ENCODE measurements at places on chromosomes 1 and 21.

- ATAC-seq, result no peak
These were observed 250.5 kb upstream of the POGK start for GRCh38 chr1:166588741-166589140.

DNA sequence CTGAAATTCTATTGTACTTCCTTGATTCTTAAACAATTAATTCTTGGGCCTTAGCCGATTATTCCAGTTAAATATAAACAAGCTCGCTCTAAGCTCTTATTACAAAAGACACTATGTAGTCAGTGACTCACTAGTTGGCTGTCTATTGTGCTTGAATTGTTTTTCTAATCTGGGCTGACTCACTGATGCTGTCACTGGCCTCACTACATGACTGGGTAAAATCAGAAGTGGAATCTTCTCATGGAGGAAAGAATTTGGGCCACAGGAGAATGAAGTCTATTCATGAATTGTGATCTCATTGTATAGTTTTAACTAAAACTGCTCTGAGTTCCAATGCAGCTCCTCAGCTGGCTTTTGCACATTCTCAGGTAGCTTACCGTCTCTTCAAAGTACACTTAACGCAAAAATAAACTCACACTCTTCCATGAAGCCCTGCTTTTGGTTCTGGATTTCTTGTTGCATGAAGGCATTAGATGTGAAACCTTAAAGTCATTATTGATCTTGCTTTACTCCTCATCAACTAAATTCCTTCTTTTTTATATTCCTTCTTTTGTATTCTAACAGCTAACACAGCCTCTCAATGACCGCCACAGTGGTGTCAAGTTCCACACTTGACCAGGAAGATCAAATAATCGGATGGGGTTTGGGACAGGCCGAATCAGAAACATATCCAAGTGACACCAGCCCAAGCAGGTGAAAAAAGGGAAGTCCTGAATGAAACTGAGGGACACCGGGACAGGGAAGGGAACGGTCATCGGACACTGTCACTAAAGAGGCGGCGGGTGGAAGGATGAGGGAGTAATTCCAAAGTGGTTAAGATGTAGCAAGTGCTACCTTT is 80.9 kb upstream of the LBR start:
- peak; percentile 76 for ATAC-seq

DNA sequence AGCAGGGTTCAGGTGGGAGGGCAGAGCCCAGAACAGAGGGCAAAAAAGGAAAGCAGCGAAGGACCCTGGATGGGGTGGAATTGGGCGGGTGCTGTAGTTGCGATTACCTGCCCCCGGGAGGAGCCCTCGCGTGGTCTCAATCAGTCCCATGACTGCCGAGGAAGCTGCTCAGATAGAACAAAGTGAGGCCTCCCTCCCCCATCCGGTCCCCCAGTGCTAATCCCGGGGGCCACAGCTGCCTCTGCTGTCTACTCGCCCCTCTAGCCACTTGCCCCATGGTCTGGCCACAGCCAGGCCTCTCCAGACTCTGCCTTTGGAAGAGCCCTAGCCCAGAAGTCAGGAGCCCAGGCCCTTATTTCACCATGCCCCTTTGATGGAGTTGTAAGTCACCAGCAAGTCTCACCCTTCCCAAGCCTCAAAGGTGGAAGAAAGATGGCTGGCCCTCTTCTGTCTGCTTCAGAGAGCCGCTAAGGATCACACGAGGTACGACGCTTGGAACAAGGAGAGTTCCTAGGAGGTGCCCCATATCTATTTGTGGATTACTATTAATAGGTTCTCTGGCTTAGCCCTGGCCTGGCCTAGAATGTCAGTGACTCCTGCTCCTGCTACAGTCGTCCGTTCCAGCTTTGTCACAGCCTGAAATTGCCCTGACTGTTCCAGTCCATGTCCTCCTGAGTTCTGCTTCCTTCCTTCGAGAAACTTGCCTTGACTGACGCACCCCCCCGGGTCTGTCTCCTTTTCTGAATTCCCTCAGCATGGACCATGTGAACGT is 16.4 kb downstream of the ECHDC2 start:
- ATAC-seq, result no peak

GRCh38 chr1:5950201-5950895 is 41.9 kb downstream of the NPHP4 start:
- ATAC-seq, result no peak

DNA sequence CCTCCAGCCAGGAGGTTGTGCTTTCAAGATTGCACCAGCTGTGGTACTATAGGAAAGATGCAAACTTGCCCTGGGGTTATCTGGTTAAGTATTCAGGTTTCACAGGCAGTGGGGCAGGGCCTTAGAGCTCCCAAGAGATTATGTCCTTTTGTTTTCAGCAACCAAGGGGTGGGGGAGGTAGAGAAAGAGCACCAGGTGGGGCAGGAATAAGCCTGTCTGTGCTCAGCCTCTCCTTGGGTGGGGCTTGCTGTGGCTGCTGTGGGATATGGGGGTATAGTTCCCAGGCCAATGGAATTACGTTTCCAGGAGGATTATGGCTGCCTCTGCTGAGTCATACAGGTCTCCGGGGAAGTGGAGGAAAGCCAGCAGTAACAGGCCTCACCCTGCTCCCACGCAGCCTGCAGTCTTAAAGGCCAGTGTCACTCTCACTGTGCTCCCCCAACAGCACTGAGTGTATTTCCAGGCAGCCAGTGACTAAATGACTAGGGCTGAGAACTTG is 508.6 kb downstream of the RWDD3 start:
- ATAC-seq, result no peak

GRCh38 chr1:44361478-44361877 is 6.4 kb upstream of the ERI3 start:
- ATAC-seq, result no peak

GRCh38 chr1:230833511-230833910 is 34.8 kb downstream of the C1orf198 start:
- ATAC-seq, result no peak

- ATAC-seq, result no peak
These were observed 61.2 kb upstream of the ARHGEF16 start for GRCh38 chr1:3393024-3393986.

DNA sequence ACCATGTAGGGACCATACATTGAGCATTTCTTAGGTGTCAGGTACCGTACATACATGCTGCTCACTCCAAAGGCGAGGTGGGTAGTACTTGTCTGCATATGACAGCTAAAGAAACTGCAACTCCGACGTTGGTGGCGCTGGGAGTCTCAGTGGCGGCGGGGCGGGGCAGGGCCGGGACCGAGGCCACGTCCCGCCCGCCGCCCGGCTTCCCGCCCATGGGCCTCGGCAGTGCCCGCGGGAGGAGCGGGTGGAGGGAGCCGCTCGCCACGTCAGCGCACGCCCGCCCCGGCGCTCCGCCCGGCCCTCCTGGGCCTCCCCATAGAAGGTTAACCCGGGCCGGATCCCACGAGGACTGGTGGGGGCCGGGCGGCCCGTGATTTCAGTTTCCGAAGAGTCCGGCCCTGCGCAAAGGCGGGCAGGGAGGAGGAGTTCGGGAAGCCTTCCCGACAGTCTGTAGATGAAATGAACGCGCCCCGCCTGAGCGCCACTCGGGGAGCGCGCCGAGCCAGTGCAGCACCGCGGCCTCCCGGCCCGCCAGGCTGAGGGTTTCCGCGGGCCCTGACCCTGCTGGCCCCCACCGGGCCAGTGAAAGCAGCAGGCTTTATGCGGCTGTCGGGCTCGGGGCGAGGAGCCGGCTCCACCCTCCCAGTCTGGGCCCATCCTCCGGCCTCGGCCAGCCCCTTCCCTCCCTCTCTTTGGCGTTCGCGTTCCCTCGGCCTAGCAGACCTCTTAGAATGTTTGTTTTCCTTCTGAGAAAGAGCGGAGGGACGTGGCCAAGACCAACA is 119.9 kb upstream of the JUN start:
- peak; percentile 91 for ATAC-seq

DNA sequence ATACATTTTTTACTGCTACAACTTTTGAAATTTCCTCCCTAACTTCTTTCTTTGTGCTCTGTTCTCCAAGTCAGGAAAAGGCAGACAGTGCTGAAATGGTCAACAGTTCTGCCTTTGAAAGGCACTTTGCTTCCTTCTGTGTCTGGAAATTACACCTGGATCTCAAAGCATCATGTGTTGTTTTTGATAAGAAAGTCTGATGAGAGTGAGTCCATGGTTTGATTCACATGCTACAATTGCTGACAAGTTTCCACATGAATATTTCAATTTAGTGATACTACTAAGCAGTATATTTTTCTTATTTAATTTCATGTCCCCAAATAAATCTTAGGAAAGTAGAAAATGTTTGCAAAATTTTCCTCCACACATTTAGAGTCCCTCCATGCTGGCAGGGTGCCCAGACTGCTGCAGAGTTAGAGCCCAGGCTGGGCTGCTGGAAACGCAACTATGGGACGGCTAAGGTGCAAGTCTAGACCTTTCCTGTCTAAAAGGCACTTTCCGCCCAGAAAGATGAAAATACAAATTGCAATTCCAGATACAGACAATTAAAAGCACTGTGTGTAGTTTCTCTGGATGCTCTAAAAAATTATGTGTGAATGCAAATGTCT is 96.6 kb upstream of the RUNX1 start:
- ATAC-seq, result no peak

- no peak for ATAC-seq
These were observed 161.8 kb downstream of the DYRK1A start for GRCh38 chr21:37528150-37528937.

- ATAC-seq, result peak; percentile 97
These were observed 87.6 kb upstream of the DUSP10 start for GRCh38 chr1:221829327-221830015.

- ATAC-seq, result no peak
These were observed 10.4 kb upstream of the CELA3B start for GRCh38 chr1:21966247-21967000.

DNA sequence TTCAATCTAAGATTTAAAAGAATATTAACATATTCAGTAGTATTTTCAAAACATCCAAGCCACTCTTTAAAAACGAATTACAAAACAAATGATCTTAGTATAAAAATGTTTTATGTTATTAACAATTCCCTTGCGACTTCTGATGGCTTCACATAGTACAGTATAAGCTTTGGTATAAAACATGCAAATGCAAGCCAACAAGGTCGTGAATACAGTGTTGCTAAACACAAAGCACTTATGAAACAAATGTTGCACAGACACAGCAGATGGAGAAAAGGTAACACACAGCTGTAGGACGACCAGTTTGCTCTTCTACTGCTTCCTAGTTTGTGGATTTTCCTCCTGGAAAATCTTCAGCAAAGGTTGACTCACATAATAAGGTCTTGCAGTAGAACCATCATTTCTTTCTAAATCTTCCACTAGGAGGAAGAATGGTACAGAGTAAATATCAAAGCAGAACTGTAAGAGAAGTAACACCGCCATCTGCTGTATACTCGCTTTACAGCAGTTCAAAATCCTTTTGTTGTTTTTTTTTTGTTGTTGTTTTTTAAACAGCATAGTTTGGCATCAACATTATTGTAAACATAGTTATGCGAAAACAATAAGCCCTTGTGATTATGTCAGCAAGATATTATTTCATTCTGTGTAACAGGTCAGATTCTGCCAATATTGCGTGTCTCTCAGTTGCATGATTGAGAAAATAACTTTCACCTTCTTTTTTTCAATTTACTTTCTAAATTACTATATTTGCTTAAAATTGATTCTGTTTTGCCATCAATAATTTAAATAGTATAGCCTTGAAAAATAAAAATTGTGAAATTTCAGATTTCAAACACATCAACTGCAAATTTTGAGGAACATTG is 69.5 kb downstream of the LHX8 start:
- no peak for ATAC-seq

DNA sequence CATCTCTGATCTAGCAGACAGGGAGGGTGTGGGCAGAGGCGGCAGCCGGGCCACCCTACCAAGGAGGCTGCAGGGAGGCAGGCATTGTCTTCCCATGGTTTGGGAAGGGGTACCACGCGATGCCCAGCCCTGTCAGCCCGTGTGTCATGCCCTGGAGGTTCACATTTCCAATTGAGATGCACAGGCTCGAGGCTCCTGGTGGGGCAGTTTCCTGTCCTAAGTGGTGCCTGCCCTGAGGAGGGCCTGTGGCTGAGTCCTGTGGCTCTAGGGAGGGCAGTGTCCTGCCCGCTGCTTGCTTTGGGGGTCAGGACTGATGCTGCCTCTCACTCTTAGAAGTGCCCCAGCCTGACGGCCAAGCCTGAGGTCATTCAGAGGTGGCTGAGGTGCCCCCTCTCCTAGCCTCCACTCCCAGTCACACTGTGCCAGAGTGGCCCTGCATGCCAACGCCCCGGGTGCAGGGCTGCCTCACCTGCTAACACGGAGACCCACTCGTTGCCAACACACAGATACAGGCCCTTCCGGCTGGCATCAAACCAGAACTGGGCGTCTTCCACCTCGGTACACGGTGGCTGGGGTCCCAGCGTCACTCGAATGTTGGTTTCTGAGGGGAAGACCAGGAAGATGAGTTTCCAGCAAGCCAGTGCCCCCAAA is 11.9 kb downstream of the KRTAP10-1 start:
- no peak for ATAC-seq

- ATAC-seq, result no peak
These were observed 36.7 kb downstream of the NFIA start for GRCh38 chr1:61119085-61119484.

DNA sequence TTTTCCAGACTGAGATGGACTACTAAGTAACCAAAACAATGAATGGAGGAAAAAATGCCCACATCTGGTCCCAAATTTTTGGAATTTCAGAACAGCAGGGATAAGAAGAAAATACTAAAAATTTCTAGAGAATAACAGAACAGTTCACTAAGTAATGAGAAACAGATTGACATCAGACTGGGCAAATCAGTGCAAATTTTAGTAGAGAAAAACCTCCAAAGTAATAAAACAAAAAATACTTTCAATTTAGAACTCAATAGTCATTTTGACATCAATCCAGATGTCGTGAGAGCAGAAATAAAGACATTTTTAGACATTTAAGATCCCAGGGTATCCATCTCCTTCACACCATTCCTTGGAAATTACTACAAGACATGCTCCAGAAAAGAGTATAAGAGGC is 39.3 kb downstream of the CRP start:
- ATAC-seq, result no peak

GRCh38 chr1:11559591-11559970 is 80.6 kb downstream of the DISP3 start:
- ATAC-seq, result no peak

GRCh38 chr21:42578761-42579415 is 65.2 kb downstream of the SLC37A1 start:
- no peak for ATAC-seq

- ATAC-seq, result no peak
These were observed 74.6 kb upstream of the MRPS6 start for GRCh38 chr21:33998809-33999208.

All from activated CD4-positive, CD25-positive, alpha-beta regulatory T cell treated with anti-CD3 and anti-CD28 coated beads, Interleukin-2, amount 50 U/mL, for 24 hours (primary cell).